ENCODE measurements at places on chromosomes 6 and 20.

DNA sequence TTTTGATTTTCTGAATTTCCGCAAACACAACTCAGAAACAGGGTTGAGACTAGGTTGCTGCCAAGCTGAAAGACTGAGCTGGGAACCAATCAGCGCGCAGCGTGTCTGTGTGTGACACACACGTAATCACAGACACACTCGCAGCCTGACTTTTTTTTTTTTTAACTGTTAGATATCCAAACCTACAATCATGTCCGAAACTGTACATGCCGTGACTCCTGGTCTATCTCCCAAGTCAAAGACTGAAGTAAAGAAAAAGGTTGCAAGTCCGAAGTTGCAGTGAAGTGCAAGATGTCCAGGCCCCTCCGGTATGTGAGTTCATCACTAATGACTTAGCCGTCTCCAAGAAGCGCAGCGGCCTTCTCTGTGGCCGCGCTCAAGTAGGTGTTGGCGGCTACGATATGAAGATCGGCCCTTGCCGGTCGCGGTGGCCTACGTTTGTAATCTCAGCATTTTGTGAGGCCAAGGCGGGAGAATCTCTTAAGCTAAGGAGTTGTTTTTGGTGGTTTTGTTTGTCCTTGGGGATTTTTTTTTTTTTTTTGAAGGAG, 108.2 kb downstream of the HFE start:
- peak; percentile 77 for DNase-seq
- H3K36me3 ChIP-seq, result peaks cover 56% of the 10 kb centered on the region
- H3K4me3 ChIP-seq, result peak overlapping the region; percentile 93
- H3K27me3 ChIP-seq, result no peaks in the 10 kb centered on the region

GRCh38 chr6:28941684-28942448, 18.1 kb upstream of the TRIM27 start:
- peak overlapping the region; percentile 94 for H3K27ac ChIP-seq
- peak overlapping the region; percentile 86 for H3K4me3 ChIP-seq
- no peak for DNase-seq
- peaks cover 17% of the 10 kb centered on the region for H3K36me3 ChIP-seq
- no peaks in the 10 kb centered on the region for H3K27me3 ChIP-seq

DNA sequence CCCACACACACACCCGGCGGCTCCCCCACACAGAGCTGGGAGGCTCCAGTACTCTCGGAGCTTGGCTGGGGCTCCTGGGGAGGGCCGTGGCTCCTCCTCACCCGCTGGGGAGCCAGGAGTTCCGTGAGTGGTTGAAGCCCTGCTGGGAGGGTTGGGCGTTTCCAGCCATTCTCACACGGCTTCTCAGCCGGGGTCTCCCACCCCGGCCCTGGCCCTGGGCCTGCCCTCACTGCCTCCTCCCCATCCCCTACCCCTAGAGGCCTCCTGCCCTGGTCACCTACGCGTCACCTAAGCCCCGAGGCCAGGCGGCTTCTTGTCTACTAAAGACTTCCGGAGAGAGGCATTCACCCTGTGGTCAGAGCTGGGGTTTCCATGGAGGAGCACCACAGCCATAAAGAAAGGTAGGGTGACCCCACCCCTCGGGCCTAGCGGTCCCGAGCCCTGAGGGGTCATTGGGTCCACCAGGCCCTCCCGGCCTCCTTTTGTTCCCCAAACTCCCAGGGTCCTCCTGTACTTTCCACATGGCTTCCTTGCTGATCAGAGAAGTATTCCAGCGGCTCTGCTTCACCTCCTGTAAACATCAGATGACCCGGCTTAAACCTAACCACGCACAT, 99.3 kb downstream of the TTLL2 start:
- peaks cover 22% of the 10 kb centered on the region for H3K27me3 ChIP-seq
- H3K27ac ChIP-seq, result no peak overlapping the region
- no peak overlapping the region for H3K4me3 ChIP-seq
- H3K36me3 ChIP-seq, result no peaks in the 10 kb centered on the region

DNA sequence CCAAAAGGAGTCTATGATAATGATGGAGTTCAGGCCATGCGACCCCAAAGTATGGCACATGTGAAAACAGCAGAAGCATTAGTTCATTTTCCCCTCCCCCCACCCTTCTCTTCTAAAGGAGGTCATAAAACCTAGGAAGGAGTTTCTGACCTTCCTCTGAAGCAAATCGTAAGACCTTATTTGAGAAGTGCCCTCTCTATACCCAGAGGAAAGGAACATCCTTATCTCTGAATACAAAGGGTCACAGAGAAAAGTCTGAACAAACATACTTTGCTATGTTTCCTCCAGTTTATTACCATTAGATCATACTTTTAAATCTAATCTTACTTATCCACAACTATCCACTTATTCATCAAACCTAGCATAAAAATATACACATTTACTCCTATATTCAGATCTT, 48.6 kb downstream of the SLX4IP start:
- H3K36me3 ChIP-seq, result peaks cover 8% of the 10 kb centered on the region
- no peak for DNase-seq
- H3K27ac ChIP-seq, result no peak overlapping the region
- no peaks in the 10 kb centered on the region for H3K27me3 ChIP-seq
- H3K4me1 ChIP-seq, result peaks cover 18% of the 10 kb centered on the region

GRCh38 chr20:40390654-40391053, 298.4 kb downstream of the MAFB start:
- no peak overlapping the region for H3K27ac ChIP-seq
- no peaks in the 10 kb centered on the region for H3K4me1 ChIP-seq
- no peak for DNase-seq
- H3K36me3 ChIP-seq, result no peaks in the 10 kb centered on the region
- H3K27me3 ChIP-seq, result no peaks in the 10 kb centered on the region
- no peak overlapping the region for H3K4me3 ChIP-seq

DNA sequence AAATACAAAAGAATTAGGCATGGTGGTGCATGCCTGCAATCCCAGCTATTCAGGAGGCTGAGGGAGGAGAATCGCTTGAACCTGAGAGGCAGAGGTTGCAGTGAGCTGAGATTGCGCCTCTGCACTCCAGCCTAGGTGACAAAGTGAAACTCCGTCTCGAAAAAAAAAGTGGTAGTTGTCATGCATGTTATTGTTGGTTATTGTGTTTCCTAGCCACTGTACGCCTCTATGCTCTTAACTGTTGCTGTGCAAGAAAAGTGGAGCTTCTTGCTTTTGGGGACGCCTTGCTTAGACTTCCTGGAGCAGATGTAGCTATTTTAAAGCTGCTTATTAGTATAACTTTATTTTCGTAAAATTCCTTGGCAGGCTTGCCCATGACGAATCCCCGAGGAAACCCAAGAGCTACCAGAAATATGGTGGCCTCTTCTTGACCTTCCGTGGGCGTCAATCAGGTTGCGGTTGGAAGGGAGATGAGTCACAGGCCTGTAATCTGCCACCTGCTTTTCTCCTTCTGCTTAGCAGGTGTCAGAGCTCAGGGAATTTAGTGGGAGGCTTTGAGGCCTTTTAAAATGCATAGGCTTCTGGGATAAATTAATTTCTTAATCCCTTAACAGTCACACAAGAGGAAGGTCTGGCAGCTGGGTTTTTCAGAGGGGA, 17.3 kb downstream of the GABRR2 start:
- H3K27ac ChIP-seq, result peak overlapping the region; percentile 69
- peaks cover 12% of the 10 kb centered on the region for H3K4me1 ChIP-seq
- peak; percentile 56 for DNase-seq
- peak overlapping the region; percentile 44 for H3K4me3 ChIP-seq
- H3K36me3 ChIP-seq, result peaks cover 20% of the 10 kb centered on the region

- no peak overlapping the region for H3K4me3 ChIP-seq
- H3K27me3 ChIP-seq, result peaks cover 36% of the 10 kb centered on the region
- H3K4me1 ChIP-seq, result peaks cover 4% of the 10 kb centered on the region
- peaks cover 8% of the 10 kb centered on the region for H3K36me3 ChIP-seq
Observed at GRCh38 chr6:88585276-88585692, 378.1 kb downstream of the RNGTT start.

Data from stimulated activated naive B cell treated with anti-CD40 and anti-IgM and Interleukin-4, amounts not matched to agents 10 μg/mL and 1 μg/mL and 100 μg/mL, for 72 hours (primary cell).